Stimulated activated CD4-positive, alpha-beta T cell treated with anti-CD3 and anti-CD28 coated beads, Interleukin-15, amount 100 ng/mL, for 24 hours (primary cell): ENCODE measurements at places on chromosomes 2 and 18.

- no peak for DNase-seq
Observed at GRCh38 chr18:41144441-41144840, 810.6 kb upstream of the PIK3C3 start.

GRCh38 chr2:8178911-8179310, 502.9 kb upstream of the ID2 start:
- DNase-seq: no peak

DNA sequence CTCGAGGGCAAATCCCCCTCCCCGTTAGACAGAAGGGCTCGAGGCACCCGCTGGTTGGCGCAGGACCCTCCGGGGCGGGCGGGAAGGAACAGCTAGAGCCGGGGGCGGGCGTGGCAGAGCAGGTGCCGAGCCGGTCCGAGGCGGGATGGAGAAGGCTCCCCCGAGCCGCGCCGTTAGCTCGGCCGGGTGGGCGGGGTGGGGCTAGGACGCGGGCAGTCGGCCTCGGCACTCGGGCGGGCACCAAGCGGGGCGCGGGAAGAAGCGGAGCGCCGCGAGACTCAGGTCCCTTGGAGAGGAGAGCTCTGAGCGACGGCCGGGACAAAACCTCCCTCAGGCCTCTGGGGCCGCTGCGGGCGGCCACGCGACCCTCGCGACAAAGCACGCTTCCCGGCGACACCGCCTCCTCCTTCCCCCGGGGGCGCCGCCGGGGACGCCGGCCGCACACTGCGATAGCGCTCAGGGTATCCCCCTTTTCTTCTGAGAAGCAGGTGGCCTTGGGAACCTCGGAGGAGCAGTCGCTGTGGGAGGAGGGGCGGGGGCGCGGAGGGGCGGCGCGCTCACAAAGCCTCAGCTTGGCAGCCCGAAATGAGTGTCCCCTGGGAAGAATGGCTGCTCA, 721 bp downstream of the FHOD3 start:
- peak; percentile 20 for DNase-seq

DNA sequence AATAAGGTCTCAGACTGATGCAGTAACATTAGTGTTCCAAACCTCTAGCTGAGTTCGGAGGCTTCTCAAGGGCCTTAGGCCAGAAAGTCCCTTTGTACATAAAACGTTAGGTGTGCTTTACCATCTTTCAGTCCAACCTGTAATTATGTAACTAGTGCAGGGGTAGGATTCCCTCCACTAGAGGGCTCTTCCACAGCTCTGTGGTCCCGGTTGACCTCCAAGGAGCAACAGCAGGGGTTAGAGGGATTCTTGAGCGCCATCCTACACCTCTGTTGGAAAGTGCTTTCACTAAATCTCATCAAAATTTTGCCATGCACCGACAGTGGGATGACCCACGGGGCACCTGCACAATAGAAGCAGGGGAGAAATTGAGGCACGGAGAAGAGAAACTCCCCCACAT, 155.8 kb upstream of the LRP1B start:
- no peak for DNase-seq

DNA sequence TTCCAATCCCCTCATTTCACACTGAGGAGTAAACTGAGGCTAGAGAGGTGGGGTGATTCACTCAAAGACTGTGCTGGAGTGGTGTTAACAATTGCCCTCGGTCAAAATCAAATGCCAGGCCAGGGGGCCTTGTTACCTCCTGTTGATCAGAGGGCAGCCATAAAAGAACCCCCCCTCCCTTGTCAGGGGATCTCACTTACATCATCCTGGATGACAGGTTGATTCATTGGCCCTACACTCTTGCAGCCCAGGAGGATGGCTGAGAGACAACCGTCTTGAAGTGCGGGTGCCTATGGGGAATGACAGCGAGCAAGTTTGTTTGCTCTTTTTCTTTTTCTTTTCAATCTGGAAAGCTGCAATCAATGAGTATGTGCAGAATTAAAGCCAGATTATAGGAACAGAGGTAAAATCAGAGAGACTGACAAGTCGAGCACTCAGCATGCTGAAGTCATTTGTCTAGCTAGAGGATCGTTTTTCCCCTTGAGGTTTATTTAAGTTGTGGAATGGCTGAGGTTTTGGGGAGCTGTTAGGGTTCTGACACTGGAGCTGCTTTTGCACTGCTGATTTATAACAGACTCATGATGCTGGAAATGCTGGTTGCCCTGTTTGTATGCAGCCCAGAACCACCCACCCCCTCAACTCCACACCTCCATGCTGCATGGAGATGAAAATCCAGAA, 26.4 kb upstream of the NRP2 start:
- no peak for DNase-seq
